ENCODE measurements at places on chromosomes 3 and 15.
A peak's percentile ranks its signal among the peaks of the same experiment; 100 is the strongest.

DNA sequence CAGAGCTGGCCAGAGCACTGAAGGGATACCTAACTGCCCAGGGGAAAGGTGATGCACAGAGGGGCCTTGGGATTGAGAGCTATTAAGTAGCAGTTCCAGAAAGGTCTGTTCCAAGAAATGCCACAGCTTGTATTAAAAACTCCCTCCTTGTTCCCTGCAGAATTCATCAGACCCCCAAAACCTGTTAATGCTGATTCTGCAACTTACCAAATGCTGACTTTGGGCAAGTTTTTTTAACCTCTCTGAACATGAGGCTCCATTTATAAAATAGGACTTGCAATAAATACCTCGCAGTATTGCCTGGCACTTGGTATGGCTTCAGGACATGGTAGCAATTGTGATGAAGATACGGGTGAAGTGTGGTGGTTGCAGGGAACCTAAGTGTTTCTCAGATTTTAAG lies 30.1 kb upstream of the SYNPR start:
- DNase-seq, result no peak

GRCh38 chr3:35965908-35966307 lies 326.6 kb downstream of the ARPP21 start:
- peak; percentile 35 for DNase-seq

- peak; percentile 99 for DNase-seq
Observed at GRCh38 chr3:177835008-177835407, 637.7 kb upstream of the TBL1XR1 start.

- no peak for DNase-seq
Observed at GRCh38 chr3:126536126-126536525, 12.2 kb downstream of the CHST13 start.

DNA sequence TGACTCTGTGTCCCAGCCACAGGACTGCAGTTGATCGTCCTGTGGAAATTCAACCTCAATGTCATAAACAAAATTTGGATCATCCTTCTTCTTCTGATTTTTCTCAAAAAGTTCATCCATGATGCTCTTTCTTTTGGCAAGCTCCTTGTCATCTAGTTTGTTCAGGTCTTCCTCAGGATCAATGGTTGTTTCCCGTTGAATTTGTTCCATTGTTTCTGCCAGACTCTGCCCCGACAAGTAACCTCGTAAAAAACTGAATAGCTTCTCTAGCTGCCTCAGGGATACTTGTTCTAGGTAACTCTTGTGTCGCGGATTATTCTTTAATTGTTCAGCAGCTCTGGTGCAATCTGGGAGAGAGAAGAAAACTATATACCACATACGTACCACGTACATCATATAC lies 4.5 kb downstream of the CEP19 start:
- no peak for DNase-seq

DNA sequence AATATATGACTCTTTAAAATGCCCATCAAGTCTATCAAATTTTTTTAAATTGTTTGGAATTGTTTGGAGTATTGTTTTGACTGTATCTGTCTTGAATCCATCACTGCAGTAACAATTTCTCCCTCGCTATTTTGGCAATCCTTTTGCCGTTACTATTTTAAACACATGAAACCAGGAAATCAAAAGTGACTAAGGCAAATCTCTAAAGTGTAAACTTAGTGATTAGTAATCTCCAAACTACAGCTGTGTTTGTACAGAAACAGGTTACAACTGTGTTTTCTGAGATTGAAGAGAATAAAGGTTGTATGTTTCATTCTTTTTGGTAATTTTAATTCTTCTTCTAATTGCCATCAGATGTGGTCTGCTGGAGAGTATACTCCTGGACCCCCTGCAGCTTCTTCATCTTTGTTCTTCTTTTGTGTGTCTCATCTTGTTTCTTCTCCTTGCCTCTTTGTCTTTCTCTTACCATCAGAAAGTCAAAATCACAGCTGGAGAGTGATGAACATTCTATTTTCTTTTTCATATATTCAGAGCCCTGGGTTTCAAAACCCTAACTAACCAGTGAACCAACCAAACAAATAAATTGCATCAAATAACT lies 465.4 kb downstream of the RBMS3 start:
- no peak for DNase-seq

GRCh38 chr3:65713016-65713415 lies 325.7 kb downstream of the MAGI1 start:
- peak; percentile 71 for DNase-seq

DNA sequence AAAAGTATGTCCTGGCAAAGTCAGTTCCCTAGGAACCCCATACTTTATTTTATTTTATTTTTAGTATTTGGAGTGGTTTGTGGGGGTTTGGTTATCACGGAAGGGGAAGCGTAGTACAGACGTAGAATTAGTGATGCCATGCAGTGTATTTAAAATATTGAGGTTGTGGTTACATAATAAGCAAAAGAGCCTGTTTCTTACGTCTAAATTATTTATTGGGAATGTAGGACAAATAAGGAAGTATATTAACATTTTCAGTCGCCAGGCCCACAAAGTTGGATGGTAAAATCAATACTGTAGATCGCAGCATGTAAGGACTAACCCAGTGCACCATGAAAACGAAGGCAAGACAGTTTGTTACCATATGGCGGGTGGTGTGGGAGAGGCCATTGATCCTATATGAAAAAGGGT lies 558 bp downstream of the DTWD1 start:
- no peak for DNase-seq

DNA sequence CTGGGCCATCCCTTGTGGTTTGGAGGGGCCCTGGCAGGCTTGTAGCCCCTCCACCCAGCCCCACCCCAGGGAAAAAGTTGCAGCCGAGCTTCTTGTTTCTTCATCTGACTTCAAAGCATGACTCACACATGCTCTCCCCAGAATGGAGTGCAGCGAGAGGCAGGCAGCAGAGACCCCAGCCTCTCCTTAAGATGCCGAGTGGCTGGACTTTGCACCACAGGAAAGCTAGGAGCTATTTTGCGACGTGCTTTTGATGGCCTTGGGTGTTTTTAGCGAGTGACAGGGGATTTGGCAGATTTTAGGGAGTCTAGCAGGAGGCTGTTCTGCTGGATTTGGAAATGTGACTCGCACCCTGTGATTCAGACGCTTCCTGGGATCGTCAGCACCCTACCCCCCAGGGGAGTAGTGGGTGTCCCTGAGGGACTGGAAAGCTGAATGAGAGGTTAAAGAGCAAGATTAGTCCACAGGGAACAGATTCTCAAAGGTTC lies 14.2 kb downstream of the BAHD1 start:
- peak; percentile 46 for DNase-seq

DNA sequence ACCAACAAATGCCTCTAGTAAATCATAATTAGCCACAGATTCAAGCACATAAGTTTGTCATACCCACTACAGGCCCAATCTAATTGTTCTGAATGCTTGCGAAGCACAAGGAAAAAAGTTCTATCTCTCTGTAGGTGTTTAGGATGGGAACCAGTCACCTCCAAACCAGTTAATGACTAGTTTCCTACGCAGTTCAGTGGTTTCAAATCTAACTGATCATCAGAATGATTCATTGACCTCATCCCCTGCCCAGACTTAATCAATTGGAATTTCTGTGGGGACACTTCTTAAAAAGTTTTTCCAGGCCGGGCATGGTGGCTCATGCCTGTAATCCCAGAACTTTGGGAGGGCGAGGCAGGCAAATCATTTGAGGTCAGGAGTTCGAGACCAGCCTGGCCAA lies 24.3 kb upstream of the MASP1 start:
- no peak for DNase-seq

- peak; percentile 71 for DNase-seq
Observed at GRCh38 chr3:124395584-124396338, 334.5 kb upstream of the UMPS start.

DNA sequence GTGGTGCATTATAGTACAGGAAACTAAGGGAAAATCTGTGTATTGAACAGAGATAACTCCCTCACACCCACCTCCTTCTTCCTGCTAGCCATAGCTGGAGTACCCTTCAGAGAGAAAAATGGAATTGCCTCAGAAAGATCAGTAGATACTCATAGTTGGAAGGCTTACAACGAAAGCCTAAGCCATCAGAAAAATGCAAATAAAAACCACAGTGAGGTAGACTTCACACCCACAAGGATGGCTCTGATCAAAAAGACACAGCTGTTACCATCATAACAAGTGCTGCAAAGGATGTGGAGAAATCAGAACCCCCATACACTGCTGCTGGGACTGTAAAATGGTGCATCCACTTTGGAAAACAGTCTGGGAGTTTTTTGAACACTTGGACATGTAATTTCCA lies 7.4 kb upstream of the DLG1 start:
- DNase-seq, result peak; percentile 81

DNA sequence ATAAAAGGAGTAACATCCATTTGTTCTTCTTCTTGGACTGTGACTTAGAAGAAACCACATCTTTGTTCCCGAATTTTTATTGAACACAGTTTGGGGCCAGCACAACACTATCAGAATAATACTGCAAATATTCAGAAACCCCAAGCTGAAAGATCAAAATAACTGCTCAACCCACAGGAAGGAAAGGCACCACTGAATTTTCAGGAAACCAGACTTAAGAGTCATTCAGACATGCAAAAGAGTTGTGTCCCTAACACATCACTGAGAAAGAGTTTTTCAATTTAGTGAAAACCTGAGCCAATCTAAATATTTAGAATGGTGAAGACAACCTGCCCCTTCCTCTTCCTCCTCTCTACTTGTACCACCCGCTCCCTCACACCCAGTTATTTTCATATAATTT lies 295.0 kb upstream of the RORA start:
- DNase-seq, result no peak

GRCh38 chr15:78284758-78285157 lies 14.7 kb downstream of the SKIC8 start:
- DNase-seq, result no peak

GRCh38 chr3:3356846-3357245 lies 177.4 kb upstream of the CRBN start:
- DNase-seq, result peak; percentile 15

DNA sequence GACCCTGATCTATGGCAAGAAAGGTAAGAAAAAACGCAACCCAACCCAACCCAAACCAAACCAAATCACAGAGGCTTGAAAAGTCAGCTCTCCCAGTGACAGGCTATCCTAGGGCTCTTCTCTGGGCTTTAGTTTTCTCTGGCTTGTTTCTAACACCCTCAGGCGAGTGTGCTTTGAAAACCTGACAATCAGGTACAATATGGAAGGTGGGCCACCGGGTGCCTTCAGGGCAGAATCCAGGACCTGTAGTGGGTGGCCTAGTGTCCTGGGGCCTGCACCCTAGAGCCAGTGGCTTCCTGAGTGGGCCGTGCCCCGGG lies 46.8 kb downstream of the BHLHE40 start:
- DNase-seq, result no peak

GRCh38 chr3:186566772-186567071 lies 417 bp downstream of the TBCCD1 start:
- no peak for DNase-seq

Data from RPMI7951 (cell line).